Coronary artery (tissue), 2 donors: ENCODE measurements at places on chromosomes 7 and 10.
A peak's percentile ranks its signal among the peaks of the same experiment; 100 is the strongest.

- no peak for DNase-seq
Observed at GRCh38 chr7:158094671-158095226, 492.9 kb downstream of the PTPRN2 start.

DNA sequence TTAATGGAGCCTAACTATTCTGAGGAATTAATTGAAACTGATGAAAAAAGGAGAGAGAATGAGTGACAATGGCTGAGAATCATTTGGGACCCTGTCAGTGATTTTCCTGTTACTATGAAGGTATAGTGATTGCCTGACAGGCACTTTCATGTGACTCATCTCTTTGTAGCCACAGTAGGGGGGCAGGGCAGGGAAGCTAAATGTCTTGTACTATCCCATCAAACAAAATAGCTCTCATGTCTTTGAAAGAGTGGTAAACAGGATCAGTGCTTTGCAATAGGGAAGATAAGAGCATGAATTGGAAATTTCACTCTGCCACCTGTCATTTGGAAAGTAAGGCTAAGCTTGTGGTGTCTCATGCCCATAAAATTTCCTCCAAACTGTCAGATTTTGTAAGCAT is 94.5 kb upstream of the GSDME start:
- DNase-seq = no peak

GRCh38 chr10:17290226-17290625 is 62.2 kb downstream of the VIM start:
- no peak for DNase-seq

DNA sequence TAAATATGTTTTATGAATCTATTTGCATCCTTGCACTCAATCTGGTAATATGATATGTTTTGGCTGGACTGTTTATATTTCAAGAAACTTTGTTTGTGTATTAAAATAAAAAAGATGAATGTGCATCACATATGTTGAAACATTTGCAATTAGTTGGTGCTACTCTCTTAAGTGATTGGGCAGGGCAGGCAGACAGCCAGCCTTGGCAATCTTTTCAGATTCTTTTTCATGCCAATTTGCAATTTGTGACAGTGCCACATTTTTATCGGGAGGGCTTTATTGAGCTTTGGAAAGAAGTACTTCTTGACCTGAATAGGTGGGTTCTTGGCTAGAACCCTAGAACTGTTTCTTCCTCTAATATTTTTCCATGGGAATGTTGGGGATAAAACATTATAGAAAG is 152.2 kb downstream of the NXPH1 start:
- DNase-seq = no peak

GRCh38 chr7:18201350-18201749 is 173.7 kb upstream of the PRPS1L1 start:
- no peak for DNase-seq

- DNase-seq = no peak
Observed at GRCh38 chr10:87546210-87546609, 41.5 kb downstream of the MINPP1 start.

DNA sequence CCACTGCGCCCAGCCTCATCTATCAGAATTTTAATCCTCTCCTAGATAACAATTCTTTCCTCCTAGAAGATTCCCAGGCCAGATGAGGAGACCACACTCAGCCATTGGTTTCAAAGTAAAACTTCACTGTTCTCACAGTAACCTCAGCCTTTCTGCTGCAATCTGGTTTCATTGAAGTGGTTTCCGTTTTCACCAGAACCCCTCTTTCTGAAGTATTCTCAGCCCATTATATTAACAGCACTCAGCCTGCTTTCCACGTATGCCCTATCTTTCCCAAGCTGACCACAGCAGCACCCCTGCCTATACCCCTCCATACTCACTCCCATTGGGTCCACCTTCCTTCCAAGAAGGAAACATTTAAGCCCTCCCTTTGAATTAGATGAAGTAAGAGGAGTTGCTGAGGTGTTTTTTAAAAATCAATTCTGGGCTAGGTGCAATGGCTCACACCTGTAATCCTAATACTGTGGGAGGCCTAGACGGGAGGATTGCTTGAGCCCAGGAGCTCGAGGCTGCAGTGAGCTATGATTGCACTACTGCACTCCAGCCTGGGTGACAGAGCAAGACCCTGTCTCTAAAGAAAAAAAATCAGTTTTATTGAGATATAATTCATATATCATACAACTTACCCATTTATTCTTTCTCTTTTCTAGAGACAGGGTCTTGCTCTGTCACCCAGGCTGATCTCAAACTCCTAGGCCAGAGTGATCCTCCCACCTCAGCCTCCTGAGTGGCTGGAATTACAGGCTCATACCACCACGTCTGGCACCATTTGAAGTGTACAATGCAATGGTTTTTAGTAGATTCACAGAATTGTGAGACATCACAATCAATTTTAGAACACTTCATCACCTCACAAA is 11.3 kb downstream of the PLAU start:
- DNase-seq = no peak

DNA sequence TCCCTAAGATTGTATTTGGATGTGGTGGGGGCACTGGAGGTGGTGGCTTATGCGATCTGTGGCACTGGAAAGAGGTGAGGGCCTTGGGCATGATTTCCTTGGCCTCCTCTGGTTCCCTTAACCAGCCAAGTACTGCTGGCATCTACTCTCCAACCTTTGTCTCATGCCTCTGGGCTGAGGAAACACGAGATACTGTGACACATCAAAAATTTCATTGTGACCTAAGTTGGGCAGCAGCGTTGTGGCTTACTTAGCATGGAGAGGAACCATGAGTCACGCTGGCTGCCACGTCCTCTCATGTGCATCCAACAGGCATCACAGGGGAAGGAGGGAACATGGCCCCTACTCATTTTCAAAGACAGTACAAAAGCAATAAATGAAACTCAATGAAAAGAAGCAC is 29.7 kb upstream of the GSDME start:
- DNase-seq = no peak

- no peak for DNase-seq
Observed at GRCh38 chr10:78540355-78541076, 506.9 kb downstream of the RPS24 start.

DNA sequence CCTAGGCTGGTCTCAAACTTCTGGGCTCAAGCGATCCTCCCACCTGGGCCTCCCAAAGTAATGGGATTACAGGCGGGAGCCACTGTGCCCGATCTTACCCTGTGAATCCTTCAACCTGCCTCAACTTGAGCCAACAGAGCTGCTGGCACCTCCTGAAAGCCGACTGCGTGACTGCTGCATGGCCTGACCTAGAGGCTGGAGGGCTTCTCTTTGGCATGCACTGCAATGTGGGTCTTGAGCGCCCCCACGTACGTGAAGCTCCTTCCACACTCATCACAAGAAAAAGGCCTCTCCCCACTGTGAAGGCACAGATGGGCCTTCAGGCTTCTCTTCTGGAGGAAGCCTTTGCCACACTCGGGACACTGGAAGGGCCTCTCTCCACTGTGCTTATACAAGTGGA is 12.9 kb upstream of the ZNF786 start:
- DNase-seq = no peak

GRCh38 chr10:78852466-78853240 is 216.1 kb upstream of the ZMIZ1 start:
- DNase-seq = peak; percentile 67

DNA sequence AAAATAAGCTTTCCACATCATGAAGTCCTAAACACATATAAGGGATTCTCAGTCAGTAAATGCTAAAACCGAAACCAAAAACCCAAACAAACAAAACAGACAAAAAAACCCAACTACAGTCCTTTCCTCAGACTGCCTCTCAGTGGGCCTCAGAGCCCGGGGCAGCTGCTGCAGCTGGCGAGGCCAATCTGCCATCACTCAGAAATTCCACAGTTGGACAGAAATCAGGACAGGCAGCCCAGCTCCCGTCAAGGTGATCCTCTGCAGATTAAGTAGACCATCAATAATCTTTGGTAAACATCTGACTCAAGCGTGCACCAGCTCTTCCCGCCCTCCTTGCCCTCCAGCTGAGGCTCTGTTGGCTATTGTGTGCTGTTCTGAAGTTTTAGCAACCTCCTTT is 142.2 kb downstream of the ATXN7L1 start:
- DNase-seq = no peak

DNA sequence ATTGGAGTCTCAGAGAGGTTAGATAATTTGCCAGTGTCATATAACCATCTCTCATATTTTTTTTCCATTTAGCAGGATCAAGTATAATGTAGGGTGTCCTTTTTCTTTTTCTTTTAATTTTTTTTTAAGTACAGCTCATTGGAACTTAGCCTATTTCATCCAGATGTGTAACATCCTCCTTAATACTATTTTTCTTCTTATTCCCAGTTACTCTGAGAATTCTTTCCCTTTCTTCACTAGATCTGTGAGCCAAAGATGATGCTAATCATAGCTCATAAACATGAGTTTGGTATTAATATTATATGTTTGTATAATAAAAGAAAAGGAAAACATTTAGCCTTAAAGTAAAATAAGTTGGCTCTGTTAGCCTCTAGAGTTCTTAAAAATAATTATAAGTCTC is 32.8 kb downstream of the PPP1R9A start:
- no peak for DNase-seq

DNA sequence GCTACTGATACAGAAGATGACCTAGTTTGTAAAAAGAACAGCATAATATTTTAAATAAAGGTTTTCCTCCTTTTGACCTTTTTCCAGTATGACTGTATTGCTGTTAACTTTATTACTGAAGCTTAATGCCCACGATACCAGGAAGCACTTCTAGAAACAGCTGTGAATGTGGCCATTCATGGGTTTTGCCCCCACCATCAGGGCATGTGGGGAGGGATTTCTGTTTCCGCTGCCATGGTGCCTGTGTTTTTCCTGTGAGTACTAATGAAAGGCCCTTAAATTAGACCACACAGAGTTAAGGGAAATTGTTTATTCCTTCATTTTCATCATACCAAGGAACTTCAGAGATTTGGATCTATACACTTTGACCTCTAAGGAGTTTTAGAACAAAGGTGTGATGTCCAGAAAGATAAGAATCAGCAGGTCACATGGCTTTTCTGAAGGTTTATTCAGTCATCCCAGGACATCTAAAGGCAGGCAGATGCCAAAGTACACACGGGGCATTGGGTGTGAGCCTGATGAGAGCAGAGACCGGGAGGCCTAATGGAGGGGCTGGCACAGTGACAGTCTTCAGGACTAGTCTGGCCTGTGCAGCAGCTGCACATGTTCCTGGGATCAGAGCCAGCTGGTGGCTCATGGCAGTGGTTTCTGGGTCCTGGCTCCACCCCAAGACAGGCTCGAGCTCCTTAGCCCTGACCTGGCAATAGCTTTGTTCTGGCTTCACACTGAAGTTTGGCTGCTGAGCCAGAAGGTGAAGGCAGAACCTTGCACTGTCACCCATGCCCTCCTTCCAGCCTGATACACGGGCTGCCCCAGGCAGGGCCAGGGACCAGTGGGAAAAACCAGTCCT is 190.9 kb downstream of the REEP3 start:
- DNase-seq = peak; percentile 96

GRCh38 chr10:43971981-43972380 is 323.3 kb upstream of the ZNF32 start:
- peak; percentile 47 for DNase-seq

DNA sequence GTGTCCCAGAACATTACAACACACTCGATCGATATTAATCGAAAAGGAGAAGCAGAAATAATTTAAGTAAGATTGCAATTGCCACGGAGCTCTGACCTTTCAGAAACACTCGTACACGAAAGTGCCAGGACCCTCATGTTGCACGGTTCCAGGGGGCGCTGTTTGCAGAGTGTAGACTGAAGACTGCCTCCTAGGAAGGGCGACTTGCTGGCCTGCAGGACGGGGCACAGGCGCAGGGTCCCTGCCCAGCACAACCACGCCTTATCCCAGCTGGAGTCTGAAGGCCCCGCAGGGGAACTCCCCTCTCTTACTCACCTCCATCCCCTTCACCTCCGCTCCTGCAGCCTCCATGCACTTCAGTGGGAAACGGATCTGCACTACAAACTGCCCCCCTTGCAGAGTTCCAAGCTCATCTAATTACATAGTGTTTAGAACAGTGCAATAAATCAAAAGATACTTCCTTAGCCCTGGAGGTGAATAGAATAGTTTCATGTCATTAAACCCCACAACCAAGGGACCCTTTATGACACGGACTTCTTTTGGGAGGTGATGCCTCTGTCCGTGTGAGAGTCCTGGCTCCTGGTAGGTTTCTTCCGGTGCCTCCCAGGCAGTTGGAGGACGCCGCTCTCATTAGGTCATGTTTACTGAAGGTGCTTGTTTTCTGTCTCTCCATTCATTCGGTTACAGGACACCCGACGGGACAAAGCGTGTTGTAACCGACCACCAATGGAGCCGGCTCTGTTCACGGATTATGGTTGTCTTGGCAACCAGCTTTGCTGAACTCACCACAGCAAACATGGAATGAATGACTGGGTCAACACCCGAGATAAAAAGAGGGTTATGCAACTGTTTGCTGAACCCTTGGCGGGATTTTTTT is 262.2 kb downstream of the BAMBI start:
- peak; percentile 90 for DNase-seq

- no peak for DNase-seq
Observed at GRCh38 chr10:52437205-52437646, 123.1 kb downstream of the DKK1 start.

- peak; percentile 58 for DNase-seq
Observed at GRCh38 chr10:132066186-132066585, 440 bp downstream of the JAKMIP3 start.

DNA sequence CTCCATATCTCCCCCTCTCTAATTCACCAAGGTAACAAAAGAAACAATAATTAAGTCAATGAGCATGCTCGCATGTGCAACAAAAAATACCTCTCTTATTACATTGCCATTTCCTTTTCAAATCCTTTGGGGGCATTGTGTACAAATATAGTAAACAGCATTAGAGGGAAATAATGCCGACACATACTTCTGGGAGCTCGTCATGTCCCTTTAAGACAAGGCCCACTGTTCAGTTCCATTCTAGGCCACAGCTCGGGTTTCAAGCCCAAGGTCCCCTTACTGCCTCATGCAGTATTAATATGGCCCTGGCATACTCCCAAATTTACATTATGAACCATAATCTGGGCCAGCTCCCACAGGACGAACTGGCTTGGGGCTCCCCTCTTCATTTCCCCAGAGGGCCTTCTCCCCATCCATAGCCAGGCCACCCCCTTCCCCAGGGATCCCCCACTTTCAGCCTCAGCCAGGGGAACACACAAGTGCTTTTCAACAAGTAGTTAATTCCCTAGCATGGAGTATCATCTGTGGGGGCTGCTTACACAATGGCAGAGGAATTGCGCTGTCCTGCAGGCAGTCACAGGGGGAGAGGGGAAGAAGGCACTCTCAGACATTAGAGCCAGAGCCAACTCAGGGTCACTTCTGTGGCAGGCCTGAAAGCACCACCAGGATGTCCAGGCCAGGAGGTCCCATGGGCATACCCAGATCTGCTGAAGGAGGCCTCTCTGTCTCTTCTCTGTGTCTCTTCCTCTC is 110.6 kb downstream of the KCNMA1 start:
- DNase-seq = no peak

- DNase-seq = no peak
Observed at GRCh38 chr10:102394801-102395399, 605 bp upstream of the NFKB2 start.

- DNase-seq = no peak
Observed at GRCh38 chr7:5116359-5116758, 70.7 kb downstream of the RBAK start.

GRCh38 chr7:118626739-118627138 is 402.2 kb downstream of the ANKRD7 start:
- no peak for DNase-seq

- DNase-seq = peak; percentile 22
Observed at GRCh38 chr10:80588546-80588945, 50.8 kb downstream of the SH2D4B start.

GRCh38 chr10:96889415-96890171 is 57.5 kb downstream of the LCOR start:
- no peak for DNase-seq
